ENCODE measurements at places on chromosomes 1 and 21.

- DNase-seq = peak; percentile 100
These were observed 49.0 kb downstream of the JAK1 start for GRCh38 chr1:64917328-64917861.

DNA sequence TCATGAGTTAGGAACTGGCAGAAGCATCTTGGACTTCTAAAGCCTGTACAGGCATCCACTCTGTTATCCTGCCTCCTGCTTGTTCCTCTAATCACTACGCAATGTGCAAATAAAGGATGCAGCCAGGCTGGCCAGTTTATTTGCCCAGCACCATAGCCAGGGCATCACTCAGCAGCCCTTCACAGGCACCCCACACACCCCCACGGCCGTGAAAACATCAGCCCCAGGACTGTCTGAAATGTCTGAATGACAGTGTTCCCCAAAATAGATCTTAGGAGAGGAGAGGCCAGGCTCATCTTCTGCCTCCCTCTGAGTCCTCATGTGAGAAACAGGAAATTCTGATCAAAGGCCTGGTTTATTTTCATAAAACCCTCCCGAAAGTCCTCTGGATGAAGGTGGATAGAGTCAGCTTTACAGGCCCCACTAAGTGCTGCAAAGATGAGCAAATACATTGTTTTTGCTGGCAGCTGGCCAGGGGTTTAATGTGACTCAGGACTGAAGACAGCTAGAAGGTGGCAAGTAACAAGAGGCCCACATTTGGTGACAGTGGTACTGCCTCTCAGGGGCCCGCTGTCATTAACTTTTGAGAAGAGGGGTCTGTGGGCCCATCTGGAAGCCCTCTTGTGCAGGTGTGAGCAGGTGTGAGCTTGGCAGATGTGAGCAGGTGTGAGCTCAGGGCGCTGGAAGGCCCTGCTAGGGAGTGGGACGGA, 32.9 kb downstream of the GRHL3 start:
- peak; percentile 36 for DNase-seq

DNA sequence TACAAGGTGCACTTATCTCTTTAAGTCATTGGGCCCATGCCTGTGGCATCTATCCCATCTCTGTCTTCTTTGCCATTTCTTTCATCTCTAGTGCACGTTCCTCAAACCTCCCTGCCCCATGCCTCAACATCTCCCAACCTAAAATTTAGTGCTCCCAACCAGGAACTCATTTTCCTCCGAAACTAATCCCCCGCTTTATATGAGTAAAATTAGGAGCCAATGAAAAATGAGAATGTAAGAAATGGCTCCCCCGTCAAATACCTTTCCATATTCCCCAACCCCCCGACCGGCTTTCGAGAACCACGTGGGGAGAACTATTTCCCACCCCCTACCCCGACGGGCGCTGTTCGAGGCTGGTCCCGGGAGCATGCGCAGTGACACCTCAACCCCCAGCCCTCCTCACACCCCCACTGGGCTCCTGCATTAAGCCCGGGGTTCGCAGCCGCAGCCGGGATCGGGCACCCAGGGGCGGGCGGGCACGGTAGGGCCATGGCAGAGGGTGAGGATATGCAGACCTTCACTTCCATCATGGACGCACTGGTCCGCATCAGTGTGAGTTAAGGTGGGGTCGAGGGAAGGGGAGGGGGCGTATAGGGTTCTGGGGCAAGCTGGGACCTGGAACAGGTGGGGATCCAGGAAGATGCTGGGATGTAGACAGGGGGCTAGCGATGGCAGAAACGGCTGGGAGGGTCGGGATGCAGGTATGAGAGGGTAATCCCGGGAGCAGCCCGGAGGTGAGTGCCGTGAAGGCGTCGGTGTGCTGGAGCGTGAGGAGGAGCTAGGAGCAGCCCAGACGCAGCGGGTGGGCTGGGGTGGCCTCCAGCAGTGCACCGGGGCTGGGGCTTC, at the start of gene TRIM46:
Gene TRIM46, plus strand, starts transcription at position 372 of the 846 bp plus-strand sequence. Its CDS starts 118 bp downstream, at position 490.
- peak; percentile 84 for DNase-seq

GRCh38 chr1:28976248-28976647, 61.9 kb downstream of the EPB41 start:
- DNase-seq = no peak

DNA sequence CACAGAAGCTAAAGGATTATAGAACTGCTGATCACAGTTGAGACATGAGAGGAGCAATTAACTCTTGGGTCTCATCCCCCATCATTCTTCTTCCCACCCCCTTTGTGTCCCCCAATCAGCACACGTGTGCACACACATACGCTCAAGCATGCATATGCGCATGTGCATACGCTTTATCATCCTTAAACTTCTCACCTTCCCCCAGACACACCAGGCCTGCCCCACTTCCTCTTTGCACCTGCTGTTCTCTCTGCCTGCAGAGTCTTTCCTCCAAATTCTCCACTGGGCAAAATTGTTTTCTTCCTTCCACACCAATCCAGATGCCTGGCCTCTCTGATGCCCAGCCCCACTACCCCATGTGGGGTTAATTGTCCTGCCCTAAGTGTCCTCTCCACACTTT, 13.0 kb upstream of the KCND3 start:
- no peak for DNase-seq

- no peak for DNase-seq
These were observed 441.5 kb downstream of the PLA2G4A start for GRCh38 chr1:187270256-187270655.

DNA sequence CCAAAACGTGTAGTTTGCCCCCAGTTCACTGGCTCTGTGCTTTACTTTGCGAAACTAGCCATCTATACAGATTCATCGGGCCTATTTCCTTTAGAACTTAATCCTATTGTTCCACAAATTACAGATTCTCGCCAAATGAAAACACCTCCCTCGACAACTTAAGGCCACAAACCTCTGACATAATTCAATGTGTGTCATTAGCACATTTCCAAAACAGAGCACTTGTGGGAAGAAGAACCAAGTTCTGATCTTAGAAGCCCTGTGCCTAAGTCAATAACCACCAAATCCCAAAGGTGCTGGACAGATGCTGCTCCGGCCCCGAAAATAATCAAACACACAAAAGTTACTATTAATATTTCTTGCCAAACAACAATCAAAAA, 93.9 kb downstream of the SLC45A1 start:
- no peak for DNase-seq

DNA sequence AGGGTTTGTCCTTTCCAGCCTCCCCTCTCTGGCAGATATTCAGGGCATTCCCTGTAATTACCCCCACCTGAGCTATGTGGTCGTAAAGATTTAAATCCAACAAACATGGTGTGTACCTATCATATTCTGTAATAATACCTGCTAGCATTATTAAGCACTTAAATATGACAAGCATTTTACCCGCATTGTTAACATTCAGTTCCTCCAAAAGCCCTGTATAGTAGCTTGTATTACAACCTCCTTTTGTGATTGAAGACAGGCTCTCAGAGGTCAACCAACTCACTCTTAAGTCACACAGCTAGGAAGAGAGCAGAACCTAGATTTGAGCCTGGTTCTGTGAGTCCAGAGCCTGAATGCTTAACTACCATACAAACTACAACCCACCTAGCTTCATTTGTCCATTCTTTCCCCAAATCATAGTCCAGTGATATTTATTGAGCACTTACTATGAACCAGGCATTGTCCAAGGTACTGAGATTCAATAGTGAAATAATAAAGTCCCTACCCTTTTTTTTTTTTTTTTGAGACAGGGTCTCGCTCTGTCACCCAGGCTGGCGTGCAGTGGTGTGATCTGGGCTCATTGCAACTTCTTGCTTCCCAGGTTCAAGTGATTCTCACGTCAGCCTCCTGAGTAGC, 13.8 kb upstream of the KDM4A start:
- DNase-seq = no peak

DNA sequence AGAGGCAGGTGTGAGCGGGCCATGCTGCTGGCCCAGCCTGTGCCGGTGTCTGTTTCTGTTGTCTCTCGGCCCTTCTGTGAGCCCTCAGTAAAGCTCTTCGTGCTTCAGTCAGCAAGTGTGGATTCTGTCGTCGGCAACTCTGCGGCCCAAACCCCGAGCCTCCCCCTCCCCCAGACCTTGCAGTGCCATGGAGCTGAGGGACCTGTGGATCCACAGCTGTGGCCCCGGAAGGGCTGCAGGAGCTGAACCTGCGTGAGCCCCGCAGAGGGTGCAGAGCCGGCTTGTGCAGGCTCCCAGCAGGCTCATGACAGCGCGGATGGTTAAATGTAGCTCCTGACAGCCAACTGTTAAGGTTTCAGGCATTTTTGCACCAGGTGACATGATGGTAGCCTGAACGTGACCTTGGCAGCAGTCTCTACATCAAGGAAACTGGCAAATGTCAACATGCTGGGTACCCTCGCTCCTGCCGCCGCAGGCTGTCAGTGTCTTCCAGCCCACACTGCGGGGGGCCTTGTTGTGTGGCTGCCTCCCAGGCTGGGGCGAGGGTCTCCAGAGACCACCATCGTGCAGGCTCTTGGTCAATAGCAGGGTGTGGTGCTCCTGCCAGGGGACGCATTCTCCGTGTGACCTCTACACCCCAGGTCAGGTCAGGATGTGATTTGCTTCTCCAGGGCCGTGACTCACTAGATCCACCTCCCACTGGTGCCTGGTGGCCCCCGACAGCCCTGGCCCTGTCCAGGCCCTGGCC, 7.0 kb downstream of the LRRC3 start:
- no peak for DNase-seq

GRCh38 chr1:163523375-163524029, 201.7 kb downstream of the NUF2 start:
- DNase-seq = no peak

DNA sequence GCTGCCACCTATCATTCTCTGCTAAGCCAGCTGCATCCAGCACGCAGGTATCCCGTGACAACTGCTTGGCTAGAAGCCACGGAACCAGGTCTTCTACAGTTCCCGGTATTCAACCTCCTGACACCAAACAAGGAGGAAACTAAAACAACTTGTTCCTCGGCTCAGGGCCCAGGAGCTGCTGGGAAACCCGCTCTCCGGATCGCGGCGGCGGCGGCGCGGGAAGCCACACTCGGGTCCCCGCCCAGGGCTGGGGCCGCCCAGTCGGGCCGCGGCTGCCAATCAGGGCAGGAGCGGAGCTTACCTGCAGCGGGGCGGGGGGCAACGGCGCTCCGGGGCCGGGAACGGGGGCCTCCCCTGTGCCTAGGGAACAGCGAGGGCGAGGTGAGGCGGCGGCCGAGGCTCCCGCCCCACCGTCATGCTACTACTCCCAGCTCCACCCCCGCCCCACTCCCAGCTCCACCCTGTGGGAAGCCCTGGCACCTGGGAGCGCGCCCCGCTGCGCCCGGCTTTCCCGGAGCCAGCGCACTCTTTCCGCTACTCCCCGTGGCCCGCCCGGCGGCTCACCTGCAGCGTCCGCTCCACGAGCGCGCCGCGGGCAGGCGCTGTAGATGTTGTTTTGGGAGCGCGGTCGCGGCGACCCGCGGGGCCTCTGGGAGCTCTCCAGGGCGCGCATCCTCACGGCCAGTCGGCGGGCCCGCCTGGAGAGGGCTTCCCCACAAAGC, 12.1 kb downstream of the IL24 start:
- no peak for DNase-seq

- DNase-seq = no peak
These were observed 6.8 kb upstream of the YBX1 start for GRCh38 chr1:42675467-42675866.

DNA sequence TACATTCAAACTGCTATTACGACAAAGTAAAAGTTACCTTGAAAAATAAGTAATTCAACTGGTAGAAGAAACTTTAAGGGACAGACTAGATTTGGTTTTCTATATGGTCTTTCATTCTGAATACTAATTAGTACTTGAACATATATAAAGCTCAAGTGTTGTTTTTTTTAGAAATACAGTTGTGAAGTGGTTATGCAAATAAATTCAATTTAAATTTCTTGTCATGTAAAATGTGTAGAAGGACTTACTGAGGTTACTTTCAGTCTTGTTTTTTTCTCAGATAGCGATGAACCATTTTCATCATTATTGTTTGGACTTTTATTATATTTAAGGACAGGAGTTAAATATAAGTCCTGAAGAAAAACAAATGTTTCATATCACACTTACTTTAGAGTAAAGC, 24.4 kb downstream of the HS2ST1 start:
- DNase-seq = no peak

- DNase-seq = no peak
These were observed 244.8 kb downstream of the LRRIQ3 start for GRCh38 chr1:73953186-73953585.

Measured in fibroblast of upper back skin (primary cell).